Breast epithelium (tissue), 4 donors: ENCODE measurements at places on chromosomes 4 and X. TPM values are rescaled to one million over a fixed set of nuclear protein-coding genes. Genes with fewer than 3 reads are reported as not detected.

Gene TENM3
- 30.6 TPM for total RNA-seq

Gene PRSS12
- 3.6 TPM for total RNA-seq

- no peak for DNase-seq
Observed at GRCh38 chr4:112523764-112524505, 8.0 kb upstream of the NEUROG2 start.

DNA sequence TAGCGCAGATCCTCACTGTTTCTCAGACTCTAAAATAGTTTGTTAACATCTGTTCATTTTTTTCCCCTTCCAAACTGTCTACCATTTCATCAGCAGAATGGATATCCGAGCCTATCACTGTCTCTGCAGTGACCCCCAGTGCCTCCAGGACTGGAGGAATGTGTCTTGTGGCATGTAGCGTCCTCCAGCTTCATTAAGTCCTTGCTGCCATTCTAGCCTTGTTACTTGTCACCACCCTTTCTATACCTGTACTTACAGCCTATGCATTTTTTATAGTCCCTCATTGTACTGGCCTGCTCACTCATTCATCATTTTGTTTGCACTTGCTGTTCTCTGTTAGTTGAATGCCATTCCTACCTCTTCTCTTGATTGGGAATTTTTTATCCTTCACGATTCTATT, 179.1 kb downstream of the BMPR1B start:
- no peak for DNase-seq
